Stimulated activated CD8-positive, alpha-beta memory T cell treated with anti-CD3 and anti-CD28 coated beads, Interleukin-7, amount 100 ng/mL, for 1 hour (primary cell): ENCODE measurements at places on chromosomes 5 and 9.

DNA sequence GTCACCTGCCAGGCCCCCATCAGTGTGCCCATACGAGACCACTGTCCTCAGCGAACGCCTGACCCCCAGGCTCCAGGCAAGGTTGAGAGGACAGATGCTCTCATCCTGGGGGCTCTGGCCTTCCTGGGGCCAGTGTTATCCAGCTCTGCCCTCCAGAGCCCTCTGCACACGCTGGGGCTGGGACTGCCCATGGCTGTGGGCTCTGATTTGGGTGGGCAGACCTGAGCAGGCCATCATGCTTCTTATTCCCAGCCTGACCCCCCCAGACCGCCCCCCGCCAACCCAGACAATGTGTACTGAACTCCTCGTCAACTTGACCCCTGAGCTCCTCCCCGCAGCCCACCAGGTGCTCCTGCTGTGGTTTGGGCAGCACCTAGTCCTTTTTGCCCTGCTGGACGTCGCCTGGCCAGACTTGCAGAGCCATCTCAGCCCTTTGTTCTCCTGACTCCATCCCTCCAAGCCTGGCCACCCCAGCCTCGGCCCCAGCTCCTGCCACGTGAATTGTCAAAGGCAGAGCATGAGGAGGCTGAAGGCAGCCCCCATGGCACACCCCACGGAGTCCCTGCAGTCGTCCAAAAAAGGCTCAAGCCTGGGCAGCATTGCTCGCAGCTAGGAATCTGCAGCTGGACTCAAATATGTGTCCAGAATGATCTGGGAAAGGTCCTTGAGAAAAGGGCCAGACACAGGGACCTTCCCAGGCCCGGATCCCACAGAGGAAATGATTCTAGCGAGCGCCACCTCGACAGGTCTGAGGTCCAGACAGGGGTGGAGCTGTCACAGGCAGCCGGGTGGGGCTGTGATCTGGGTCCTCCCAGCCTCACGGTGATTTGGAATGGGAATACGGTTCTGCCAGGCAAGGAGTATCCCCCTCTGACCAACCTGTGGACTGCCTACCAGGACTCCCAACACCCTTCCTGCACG, 87.0 kb downstream of the ADAMTS2 start:
- no peak for DNase-seq

GRCh38 chr5:6814816-6815215, 101.6 kb downstream of the TENT4A start:
- DNase-seq: no peak

GRCh38 chr9:32644698-32645097, 9.2 kb upstream of the TAF1L start:
- DNase-seq: no peak

DNA sequence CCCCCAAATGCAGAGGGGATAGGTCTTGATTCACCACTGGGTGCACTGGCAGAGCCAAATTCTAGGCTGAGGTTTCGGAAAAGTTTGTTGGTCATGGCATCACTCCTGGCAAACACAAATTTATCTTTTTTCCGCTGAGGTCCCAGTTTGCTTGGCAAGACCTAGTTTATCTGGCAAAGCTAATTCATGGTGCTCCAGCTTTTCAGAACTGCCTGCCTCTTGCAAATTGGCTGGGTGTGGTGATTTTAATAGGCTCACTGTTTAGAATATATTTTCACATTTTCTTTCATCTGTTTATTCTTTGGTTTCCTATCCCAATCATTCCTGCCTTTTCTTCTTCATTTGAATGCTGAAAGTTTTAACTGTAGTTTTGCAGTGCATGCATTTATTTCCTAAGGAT, 50.5 kb upstream of the MAMDC2 start:
- DNase-seq: no peak

GRCh38 chr5:72232838-72233237, 87.2 kb downstream of the MRPS27 start:
- DNase-seq: no peak

GRCh38 chr9:104895572-104895971, 32.4 kb downstream of the ABCA1 start:
- DNase-seq: no peak

- DNase-seq: no peak
Measured at GRCh38 chr5:87770016-87770570, 357.4 kb upstream of the CCNH start.

- no peak for DNase-seq
Measured at GRCh38 chr5:181098762-181099601, 32.0 kb downstream of the OR2V1 start.

GRCh38 chr5:42912184-42912798, 100.6 kb upstream of the SELENOP start:
- peak; percentile 24 for DNase-seq

- no peak for DNase-seq
Measured at GRCh38 chr5:177984584-177985206, 11.3 kb downstream of the PROP1 start.

DNA sequence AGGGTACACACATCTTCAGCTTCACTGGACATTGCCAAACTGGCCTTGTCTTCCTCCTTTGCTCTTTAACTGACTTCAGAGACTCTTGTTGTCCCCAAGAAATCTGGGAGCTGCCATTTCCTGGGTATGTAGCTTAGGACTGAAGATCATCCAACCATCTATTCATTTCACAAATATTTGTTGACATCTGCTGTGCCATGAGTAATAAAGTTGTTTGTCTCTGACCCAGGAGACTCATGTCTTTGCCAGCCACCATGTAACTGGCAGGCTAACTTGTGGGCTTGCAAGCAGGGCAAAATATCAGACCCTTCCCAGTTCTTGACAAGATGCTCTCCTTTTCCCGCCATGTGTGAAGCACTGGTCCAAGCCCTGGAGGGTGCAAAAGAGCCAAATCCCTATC, 17.1 kb upstream of the TOR1B start:
- no peak for DNase-seq

DNA sequence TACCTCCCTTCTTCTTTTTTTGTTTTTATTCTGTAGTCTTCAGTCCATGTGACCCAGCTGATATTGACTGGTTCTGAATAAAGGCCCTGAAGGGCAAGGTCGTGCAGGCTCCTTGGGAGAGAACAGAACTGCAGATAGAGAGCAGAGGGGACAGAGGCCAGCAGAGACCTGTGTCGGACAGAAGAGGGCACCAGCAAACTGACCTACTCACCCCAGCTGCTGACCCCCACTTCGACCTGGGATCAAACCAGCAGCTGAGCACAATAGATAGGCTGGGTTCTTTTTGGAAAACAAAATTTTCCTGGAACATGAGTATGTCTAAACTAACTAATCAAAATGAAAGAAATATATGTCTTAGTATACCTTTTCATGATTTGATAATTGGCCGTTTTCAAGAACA, 695.1 kb downstream of the NR2F1-AS1 start:
- no peak for DNase-seq

DNA sequence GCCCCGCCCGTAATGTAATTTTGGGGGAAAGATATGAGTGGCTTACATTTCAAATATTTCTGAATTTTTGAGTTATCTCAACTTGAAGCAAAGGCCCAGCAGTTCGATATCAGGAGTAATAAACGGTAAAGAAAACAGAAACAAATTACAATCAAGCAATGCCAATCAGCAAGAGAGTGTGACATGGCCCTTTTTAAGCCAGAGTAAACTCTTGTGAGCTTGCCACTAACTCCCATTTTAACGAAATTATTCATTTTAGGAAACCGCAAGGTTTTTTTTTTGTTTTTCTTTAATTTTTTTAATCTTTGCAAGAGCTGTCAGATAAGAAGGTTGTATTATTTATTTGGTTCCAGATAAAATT, 17.6 kb upstream of the CDK7 start:
- no peak for DNase-seq

DNA sequence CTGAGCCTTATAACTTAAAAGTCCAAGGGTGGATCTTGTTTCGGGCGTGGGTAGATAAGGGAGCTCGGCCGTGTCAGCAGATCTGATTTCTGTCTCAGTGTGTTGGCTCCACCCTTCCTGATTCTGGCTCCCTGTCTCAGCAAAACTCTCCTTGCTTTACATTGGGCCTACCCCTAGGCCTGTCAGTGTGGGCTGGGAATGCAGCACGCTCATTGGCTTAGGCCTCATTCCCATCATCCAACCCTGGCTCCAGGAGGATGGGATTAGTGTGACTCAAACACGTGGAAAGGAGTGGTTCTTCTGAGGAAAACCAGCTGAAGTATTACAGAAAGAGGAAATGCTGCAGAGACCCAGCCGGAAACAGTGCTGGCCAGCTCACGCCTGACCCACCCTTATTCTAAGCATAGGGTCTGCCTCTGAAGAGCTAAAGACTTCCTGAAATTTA, 59.9 kb downstream of the ZFAND5 start:
- DNase-seq: peak; percentile 0

GRCh38 chr5:157454273-157454672, 5.7 kb upstream of the NIPAL4 start:
- DNase-seq: no peak

DNA sequence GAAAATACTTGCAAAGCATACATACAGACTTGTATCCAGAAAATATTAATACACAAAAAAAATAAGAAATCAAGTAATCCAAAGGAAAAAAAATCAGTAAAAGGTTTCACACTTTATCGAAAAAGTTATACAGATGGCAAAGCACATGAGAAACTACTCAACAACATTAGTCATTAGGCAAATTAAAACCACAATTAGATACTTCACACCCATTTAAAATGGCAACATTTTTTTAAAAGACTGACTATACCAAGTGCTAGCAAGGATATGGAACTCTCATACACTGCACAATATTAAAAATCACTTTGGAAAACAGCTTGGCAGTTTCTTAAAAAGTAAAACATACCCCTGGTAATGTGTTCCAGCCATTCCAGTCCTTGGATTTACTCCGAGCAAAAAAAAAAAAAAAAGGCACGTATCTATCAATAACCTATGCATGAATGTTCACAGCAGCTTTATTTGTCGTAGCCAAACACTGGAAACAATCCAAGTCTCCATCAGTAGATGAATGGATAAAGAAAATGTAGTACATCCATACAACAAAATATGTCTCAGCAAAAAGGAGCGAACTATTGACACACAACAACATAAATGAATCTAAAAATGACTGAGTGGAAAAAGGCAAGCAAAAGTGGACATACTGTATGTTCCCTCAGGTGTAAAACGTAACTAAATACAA, 66.0 kb downstream of the GNAQ start:
- DNase-seq: no peak

GRCh38 chr5:72400950-72401349, 80.8 kb downstream of the PTCD2 start:
- DNase-seq: no peak
